ENCODE measurements at places on chromosomes 11 and 22.

DNA sequence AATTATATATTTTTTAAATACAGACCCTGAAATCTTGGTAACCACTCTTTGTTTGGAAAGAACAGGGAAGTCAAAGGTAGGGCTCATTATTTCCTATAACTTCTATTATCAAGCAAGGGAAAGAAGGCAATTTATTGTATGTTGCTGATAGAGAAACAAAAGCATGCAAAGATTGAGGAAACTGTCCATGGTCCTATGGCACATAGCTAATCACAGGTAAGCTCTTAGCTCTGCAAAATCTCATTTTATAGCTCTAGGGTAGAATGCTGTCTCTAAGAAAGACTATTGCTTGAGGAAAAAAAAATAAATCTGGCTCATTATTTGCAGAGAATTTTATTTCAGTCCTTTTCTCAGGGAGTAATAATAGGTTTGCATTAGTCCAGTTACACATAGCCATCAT lies 7.4 kb upstream of the GUCY1A2 start:
- DNase-seq: no peak

DNA sequence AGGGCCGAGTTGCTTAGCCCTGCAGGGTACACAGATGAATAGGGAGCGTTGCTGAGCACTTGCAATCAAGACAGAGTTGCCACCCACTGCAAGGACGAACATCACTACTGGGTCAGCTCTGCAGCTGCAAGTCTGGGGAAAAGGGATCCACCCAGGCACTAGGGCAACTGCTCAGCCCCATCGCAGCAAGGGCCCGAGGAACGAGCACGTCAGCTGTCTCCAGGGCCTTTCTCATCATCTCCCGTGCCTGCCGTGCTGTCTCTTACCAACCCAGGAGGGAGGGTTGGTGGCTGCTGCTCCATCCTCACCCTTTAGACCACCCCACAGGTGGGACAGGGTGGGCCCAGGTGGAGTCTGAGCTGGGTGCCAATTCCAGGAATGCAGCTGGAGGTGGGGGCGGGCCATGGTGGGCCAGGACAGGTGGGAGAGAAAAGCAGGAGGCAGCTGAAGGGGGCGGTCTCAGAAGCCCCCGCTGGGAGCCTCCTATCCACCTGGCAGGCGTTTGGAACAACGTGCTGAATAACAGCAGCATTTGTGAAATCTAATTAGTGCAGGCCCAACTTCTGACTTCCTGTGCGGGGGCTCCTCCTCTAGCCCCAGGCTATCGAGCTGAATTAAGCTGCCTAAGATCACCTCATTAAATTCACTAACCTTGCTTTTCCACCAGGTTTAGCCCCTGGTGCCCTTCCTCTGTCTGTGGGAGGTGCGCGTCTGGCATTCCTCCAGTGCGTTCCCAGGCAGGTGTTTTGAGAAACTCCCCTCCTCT lies 252.5 kb downstream of the ST3GAL4 start:
- no peak for DNase-seq

DNA sequence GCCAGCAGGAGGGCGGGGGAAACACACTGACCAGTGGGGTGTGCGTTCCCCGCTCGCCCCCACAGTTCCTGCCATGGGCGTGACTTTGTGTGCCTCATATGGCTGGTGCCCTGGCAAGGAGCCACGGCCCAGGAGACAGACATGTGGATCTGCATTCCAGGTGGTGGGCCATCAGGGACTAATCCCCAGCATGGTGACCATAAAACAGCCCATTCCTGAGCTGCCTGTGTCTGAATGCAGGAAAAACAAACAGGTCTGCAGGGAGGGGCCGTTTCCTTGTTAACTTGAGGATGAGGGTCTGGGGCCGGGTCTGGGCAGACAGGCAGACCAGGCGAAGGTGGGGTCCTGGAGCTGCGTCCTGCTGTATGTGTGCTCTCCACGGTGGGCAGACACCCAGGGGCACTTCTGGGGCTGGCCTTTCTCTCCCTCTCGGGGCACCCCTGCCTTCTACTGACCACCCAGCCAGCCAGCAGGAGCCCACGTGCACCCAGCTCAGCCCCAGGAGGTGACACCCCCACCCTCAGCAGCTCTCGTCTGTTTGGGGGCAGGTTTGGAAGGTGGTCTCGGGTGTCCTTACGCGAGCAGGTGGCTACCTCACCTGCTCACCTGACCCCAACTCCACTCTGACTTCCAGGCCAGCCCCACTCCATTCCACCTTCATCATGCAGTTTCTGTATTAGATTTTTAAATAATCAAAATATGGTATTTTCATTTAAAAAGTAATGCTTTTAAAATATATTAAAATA lies 120.3 kb downstream of the KCNQ1OT1 start:
- no peak for DNase-seq

DNA sequence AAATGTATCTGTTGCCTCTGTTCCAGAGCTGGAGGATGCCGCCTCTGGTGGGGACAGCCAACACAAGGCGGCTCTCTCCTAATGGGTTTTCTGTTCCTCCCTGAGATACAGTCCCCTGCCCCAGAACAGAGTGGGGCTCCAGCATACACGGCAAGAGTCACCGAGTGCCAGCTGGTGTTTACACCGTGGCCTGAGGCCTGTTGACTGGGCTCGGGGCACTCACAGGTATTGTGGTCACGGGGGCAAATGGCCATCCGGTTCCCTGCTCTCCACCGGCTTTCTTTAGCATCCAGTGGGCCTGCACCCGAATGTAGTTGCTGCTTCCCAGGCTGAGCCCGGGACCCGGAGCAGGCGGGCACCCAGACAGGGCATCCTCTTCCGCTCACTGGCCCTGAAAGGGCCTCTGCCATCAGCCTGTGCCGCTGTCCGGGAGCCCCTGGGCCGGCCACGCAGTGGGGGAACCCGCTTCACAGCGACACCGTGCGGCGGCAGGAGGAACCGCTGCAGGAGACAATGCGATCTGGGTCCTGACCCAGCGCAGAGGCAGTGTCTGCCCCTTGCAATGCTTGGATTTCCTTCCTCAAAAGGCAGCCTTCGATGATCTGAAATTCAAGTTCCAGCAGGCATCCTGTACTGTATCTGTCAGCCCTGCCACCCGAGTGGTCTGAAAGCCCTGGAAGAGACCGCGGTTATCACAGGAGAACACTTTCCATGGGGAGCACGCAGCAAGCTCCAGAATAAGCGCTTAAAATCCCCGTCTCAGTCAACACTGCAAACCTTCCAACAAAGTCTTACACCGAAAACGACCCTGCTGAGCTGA lies 859 bp upstream of the KRTAP5-5 start:
- peak; percentile 18 for DNase-seq

- DNase-seq: no peak
Observed at GRCh38 chr11:14645015-14645912, 1.7 kb downstream of the PDE3B start.

DNA sequence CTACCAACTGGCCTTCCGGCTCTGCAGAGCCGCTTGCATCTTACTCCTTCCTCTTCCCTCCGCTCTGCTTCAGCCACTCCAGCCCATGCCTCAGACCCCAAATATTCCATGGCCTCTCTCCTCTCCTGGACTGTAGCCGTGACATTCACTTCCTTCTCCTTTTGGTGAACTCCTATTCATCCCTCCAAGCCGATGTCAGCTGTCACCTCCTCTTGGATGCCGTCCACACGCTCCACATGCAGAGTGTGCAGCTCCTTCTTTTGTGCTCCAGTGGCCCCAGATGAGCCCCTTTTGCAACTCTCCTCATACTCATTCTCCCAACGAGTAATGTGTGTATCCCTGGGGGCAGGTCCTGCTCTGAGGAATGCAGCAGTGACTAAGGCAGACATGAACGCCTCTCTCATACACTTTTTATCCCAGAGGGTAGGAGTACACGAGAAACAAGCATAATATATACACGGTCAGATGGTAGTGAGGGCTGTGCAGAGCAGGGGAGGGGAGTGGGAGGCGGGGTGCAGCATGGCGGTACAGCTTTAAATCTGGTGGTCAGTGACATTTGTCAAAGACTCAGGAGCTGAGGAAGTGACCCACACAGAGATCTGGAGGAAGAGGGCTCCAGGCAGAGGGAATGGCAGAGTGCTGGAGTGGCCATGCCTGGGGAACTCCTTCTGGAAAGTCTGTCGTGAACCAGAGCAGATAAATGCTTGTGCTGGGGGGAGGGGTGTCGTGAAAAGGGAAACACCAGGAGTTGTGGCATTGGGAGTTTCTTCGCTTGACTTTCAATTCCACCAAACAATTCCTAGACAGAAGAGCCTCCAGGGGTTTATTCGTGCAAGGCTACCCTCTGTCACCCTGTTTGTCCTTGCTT lies 83.8 kb upstream of the ATXN10 start:
- no peak for DNase-seq

GRCh38 chr22:29327089-29327764 lies 11.7 kb upstream of the RASL10A start:
- no peak for DNase-seq

DNA sequence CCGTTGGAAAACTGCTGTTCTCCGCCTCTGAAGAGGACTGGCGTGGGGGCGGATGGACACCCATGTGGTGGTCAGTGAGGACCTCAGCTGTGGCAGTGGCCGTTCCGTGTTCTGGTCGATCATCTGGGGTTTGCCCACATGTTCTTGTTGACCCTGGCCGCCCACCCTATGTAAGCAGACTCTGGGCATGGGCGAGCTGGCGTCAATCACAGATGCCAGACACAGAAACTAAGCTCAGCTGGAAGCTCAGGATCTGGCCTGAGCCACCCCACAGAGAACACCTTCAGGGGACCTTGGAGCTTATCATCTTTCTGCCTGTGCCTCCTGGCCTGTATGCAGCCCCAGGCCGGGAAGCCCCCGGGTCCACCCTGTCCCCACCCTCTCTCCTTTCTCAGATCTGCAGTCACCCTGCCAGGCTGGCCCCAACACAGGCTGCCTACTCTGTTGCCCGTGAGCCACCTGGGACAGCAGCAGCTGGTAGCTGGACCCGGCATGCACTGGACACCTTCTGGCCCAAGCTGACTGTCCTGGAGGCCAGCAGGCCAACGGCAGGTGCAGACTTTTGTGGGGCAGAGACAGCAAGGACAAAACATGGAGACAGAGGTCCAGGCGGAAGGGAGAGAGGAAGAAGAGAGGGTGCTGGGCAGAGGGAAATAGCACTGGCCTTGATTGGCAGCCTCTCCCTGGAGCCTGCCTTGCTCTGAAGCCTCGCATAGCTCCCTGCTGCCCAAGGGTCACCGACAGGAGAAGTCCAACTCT lies 91.5 kb downstream of the PHF21B start:
- DNase-seq: no peak

GRCh38 chr11:125679397-125679796 lies 1.2 kb downstream of the ACRV1 start:
- no peak for DNase-seq

DNA sequence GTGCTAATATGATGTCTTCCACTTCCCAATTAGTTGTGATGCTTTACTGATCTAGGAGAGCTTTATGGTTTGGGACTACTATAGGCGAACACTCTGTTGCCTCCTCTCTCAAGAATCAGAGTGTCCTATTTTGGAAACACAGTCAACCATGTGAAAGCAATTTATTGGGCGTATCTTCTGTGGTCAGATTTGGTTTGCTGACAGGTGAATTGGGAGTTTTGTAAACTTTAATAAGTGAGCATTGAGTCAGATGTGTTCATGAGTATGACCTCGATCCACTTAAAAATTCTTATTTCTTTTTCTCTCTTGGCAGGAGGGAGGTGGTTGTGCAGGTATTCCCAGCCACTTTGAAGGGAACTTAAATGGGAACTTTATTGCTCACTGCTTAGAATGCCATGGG lies 4.4 kb downstream of the CAT start:
- no peak for DNase-seq

- DNase-seq: no peak
Observed at GRCh38 chr11:10667521-10667885, 26.1 kb downstream of the IRAG1 start.

GRCh38 chr11:104995001-104995408 lies 26.6 kb upstream of the CASP4 start:
- DNase-seq: no peak

DNA sequence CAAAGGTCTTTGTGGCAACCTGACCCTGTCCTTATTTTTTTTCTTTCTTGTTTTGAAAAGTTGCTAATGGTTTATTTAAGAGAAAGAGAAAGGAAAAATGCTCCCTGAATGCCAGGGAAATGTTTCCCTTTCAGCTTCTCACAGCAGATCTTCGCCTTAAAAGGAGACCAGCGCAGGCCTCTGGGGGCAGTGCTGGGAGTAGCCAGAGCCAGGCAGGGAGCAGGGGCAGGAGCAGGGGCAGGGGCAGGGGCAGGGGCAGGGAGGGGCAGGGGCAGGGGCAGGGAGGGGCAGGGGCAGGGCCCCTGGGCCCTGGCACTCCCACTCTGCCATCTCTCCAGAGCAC lies 5.1 kb downstream of the MOB2 start:
- no peak for DNase-seq

DNA sequence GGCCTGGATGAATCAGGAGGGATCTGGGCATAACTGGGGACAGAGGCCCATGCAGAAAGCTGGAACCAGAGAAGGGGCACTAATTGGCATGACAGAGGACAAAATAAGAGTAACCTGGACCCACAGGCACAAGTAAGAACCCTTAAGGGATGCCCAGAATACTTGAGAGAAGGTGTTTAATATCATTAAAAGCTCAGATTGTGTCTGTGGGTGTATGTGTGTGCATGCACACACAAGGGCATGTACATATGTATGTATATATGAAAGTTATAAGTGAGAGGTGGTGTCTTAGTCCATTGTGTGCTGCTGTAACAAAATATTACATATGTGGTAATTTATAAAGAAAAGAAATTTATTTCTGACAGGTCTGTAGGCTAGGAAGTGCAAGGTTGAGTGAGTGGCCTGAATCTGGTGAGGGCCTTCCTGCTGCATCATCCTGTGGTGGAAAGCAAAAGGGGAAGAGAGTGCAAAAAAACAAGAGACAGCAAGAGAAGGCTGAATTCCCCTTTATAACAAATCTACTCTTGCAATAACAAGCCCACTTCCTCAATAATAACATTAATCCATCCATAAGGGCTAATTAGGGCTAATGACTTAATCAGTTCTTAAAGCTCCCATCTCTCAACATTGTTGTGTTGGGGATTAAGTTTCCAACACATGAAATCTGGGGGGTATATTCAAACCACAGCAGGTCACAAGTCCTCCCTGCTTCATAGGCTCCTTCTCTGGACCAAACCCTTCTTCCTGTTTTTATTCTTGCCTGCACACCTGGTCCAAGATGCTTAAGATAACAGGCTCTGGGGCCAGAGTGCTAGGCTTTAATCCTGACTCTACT lies 68.3 kb upstream of the POU2AF2 start:
- no peak for DNase-seq

DNA sequence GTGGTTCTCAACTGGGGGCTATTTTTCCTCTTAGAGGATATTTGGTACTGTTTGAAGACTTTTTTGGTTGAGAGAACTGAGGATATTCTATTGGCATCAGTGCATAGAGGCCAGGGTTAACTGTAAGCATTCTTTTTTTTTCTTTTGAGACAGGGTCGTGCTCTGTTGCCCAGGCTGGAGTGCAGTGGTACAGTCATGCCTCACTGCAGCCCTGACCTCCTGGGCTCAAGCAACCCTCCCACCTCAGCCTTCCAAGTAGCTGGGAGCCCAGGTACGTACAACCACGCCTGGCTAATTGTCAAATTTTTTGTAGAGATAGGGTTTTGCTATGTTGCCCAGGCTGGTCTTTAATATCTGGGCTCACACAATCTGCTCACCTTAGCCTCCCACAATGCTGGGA lies 12.9 kb downstream of the MMP7 start:
- no peak for DNase-seq

- DNase-seq: no peak
Observed at GRCh38 chr22:45583504-45583903, 80.8 kb downstream of the FBLN1 start.

- DNase-seq: no peak
Observed at GRCh38 chr11:63488789-63489188, 2.2 kb downstream of the PLAAT5 start.

GRCh38 chr11:126317756-126318573 lies 14.1 kb downstream of the DCPS start:
- no peak for DNase-seq

Data from T-helper 22 cell (primary cell).